CD4-positive, alpha-beta T cell (primary cell): ENCODE measurements at places on chromosomes 1 and 21.
A peak's percentile ranks its signal among the peaks of the same experiment; 100 is the strongest.

DNA sequence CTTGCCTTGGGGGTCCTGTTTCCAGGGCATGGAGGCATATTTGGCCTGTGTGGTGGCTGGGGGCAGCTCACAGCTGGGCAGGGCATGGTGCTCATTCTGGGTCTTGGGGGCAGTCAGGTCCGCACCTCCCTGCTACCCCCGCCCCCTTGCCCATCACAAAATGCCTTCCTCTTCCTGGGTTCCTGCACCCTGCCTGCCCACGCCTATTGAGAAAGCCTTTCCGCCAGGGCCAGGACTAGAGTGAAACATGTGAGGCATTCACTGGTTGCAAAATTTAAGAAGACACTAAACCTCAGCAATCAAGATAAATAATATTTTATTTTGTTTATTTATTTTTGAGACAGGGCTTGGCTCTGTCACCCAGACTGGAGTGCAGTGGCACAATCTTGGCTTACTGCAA, 19.7 kb downstream of the PTAFR start:
- no peak for DNase-seq

- no peak for DNase-seq
These were observed 13.8 kb upstream of the LDLRAP1 start for GRCh38 chr1:25529518-25530185.

GRCh38 chr1:234989019-234989418, 139.6 kb downstream of the TOMM20 start:
- DNase-seq, result no peak

DNA sequence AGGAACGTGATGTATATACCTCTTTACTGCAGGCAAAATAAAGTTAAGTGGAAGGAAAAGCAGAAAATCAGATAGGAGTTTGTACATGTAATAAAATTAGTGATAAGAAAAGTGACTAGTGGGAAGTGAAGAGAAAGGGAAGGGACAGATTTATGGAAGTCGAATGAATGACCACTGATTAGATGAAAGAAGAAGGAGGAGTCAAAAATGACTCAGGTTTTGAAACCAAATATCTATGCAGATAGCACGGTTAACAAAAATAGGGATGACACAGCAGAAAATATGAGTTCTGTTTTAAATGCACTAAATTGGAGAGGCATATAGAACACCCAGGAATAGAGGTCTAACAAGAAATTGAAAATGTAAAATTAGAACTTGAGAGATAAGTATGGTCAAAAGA, 128.0 kb downstream of the HMCN1 start:
- no peak for DNase-seq

- DNase-seq, result no peak
These were observed 23.0 kb downstream of the ZBED6 start for GRCh38 chr1:203818399-203818798.

GRCh38 chr1:159211331-159212136, 6.9 kb downstream of the ACKR1 start:
- DNase-seq, result peak; percentile 44

- DNase-seq, result no peak
These were observed 24.4 kb downstream of the ALG14 start for GRCh38 chr1:95048317-95048716.

GRCh38 chr1:217369996-217370551, 260.8 kb downstream of the GPATCH2 start:
- no peak for DNase-seq

DNA sequence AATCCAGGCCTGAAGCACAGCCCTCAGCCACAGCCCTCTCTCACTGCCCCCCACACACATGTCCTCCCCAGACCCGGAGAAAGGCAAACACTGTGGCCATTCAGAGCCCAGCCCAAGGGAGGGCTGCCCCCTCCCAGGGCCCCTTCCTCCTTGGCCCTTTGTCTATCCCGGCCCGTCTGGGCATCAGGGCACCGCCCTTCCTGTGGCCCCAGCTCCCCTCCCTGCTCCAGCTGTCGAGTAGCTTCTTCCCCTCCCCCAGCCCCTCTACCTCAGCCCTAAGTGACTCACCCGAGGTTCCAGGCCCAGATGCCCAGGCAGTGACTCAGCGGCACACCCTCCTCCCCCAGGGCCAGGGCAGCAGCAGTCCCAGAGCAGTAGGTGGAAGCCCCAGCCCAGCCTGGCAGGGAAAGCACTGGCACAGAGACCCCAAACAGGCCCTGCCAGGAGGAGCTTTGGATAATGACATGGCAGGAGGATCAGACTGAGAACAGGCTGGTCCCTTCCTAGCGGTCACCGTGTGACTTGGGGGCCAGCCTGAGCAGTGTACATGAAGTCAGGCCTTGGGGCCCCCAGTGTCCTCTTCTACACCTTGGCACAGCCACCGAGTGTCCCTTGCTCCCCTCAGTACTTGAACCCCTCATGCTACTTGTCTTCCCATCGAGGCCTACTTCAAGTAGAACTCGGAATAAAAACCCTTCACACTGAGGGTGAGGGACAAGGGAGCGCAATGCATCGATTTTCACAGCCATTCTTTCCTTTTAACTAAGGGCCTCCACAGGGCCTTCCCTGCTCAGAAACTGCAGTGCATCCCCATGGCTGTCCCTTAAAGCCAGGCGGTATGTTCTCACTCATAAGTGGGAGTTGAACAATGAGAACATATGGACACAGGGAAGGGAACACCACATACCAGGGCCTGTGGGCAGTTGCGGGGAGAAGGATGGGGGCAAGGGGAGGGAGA, 1.0 kb upstream of the S100A2 start:
- DNase-seq, result peak; percentile 77

DNA sequence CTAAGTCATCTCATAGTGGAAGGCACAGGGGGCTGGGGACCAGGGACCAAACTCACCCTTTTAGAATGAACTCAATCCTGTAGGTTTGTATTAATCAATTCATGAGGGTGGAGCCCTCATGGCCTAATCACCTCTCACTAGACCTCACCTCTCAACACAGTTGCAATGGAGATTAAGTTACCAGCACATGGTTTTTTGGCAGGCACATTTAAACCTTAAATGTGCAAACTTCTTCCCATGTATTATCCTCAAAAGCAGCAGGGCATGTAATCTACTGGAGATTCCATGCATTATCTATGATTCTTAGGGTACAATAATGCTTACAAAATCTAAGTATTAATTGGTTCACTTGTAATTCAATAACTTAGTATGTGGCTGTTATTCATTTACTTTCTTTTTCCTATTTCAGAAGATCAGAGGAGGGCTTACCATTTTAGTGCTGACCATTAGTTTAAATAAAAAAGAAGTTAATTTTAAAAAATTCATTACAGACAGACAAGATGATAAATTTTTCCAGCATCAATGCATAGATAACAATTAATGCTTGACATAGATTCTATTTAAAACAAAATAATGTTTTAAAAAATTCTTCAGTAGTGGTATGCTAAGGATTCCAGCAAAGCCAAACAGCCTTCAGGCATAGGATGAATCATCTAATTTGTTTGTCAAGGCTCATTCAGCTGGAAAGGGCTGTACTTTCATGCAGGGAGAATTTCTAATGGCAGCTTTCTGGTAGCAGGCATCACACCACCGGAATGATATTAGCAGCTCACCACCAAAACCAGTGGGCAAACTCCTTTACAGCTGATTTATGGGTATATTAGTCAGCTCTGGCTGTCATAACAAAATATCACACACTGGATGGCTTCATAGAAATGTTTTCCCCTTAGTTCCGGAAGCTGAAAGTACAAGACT, 124.6 kb upstream of the ZNF648 start:
- no peak for DNase-seq

DNA sequence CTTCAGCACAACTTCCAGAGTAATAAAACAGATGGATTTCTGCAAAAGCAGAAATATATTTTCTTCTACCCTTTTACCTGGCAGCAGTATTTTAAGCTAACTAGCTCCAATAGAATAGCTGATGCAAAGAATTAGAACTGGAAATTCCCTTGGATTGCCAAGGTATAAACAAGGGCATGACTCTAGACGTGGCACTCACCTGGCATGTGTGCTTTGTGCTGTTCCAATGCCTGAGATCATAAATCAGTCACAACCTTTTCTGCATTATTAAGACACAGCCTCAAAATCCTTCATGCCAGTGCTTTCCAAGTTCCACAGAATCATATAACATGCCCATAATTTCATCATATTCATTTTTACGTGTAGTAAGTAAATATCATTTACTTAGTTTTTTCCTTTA, 1048.7 kb downstream of the ADGRL2 start:
- DNase-seq, result no peak

DNA sequence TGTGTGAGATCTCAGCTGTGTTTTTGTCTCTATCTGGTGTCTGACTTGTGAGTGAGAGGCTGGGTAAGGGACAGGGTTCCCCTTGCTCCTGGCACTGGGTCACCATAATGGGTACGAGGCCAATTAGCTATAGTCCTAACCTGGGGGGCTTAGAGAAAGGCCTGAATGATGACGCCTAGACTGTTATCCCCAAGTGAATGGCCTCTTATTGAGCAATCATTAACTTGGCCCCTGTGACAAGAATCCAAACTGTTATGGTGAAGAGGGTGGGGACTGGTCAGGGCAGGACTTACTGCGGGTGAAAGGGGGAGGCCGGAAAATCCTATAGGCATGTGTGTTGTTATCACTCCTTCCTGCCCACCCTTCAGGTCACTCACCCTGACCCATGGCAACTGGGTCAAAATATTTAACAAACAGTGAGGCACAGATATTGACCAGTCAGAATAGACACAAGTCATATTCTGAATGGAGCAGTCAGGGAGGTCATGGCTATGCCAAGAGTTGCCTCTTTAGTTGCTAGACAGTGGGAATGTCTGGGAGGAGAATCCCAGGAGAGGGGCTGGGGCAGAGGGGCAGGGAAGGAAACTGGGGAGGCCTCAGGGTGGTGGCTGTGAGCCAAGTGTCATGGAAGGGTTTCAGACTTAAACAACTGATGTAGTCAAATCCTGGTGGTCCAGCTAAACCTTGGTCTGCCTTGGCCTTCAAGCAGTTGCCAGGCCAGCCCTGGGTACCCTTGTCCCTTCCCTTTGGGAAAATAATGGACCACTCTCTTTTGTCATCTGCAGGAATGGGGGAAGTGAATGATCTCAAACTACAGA, 3.2 kb downstream of the NR0B2 start:
- DNase-seq, result no peak

DNA sequence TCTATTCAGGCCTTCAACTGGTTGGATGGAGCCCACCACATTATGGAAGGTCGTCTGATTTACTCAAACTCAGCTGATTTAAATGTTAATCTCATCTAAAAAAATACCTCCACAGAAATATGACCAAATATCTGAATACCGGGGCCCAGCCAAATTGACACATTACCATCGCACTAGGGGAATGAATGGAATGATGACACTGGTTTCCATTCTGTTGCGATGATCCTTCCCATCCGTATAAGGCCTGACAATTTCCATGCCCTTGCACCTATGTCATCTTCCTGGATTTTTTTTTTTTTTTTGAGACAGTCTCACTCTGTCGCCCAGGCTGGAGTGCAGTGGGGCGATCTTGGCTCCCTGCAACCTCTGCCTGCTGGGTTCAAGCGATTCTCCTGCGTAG, 397.5 kb downstream of the KIF26B start:
- no peak for DNase-seq

DNA sequence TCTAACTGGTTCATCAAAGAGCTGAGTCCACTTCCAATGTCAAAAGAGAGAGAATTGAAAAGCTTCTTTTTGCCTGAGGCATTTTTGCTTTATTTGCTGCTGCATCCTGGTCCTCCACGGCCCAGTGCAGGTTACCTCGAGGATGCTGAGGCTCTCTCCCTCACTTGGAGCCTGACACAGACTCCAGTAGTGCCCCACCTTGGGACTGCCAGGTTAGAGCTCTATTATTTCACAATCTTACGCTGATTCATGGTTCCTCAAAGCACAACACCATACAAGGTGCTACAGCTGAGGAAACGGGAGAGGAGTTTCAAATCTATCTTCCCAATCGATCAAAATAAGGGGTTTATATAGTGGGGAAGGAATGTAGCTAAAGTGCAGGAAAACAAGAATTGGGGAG, 13.6 kb upstream of the PLPPR4 start:
- DNase-seq, result no peak

GRCh38 chr1:203161703-203162102, 13.9 kb downstream of the MYBPH start:
- no peak for DNase-seq

- no peak for DNase-seq
These were observed 88.3 kb upstream of the SLC44A3 start for GRCh38 chr1:94731891-94732290.

DNA sequence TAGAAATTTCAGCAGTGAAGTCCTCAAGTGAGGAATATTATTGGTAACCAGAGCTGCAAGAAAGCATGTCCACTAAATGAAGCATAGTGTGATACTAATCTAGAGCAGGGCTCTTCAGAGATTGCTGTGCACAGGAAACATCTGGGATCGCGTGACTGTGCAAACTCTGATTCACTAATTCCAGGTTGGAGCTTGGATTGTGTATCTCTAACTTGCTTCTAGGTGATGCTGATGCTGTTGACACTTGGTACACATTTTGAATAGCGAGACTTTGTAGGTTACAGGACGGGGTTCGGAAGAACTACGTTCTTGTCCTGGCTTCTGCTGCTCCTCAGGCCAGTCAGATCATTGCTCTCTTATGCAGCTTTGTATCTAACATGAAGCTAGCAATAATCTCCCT, 66.5 kb downstream of the PRRX1 start:
- DNase-seq, result no peak

GRCh38 chr1:68010090-68010489, 40.3 kb downstream of the DIRAS3 start:
- no peak for DNase-seq

DNA sequence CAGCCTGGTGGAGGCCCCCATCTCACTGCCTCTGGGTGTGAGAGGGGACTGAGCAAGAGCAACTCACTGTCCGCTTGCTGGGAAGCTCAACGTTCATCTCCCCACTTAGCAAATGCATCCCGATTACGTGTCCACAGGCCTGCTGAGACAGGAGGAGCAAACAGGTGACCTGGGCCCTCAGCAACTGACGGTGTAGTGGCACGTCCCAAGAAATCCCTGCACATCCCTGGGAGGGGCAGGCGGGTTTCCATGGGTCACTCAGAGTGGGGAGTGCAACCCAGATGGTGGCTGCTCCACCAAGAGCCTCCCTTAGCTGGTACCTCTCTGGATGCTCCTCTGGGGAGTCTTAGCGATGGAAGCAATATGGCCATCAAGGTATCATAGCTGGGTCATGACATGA, 229.4 kb downstream of the DYRK1A start:
- DNase-seq, result no peak

DNA sequence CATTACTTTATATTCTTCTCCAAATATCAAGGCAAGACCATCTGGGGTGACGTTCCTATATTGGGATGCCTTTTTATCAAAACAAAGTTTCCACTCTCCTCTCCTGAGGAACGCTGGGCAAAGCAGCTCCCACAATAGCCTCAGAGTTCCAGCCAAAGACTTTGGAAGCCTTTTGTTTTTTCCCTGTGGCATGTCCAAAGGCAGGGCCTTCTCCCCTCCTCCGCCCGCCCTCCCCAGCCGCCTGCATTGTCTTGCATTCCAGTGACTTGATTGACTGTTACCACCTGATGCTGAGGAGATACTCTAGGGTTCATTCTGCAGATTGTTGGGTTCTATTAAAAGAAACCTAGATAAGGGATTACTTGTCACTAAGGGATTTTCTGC, 43.5 kb downstream of the PROX1 start:
- DNase-seq, result no peak
